ENCODE measurements at places on chromosomes 6 and 20.

- peak; percentile 46 for DNase-seq
These were observed 2.7 kb downstream of the L3MBTL3 start for GRCh38 chr6:130020907-130021629.

- no peak for DNase-seq
These were observed 14.7 kb downstream of the UCKL1 start for GRCh38 chr20:63941282-63942081.

- no peak for DNase-seq
These were observed 34.7 kb downstream of the TMEM242 start for GRCh38 chr6:157288575-157288974.

DNA sequence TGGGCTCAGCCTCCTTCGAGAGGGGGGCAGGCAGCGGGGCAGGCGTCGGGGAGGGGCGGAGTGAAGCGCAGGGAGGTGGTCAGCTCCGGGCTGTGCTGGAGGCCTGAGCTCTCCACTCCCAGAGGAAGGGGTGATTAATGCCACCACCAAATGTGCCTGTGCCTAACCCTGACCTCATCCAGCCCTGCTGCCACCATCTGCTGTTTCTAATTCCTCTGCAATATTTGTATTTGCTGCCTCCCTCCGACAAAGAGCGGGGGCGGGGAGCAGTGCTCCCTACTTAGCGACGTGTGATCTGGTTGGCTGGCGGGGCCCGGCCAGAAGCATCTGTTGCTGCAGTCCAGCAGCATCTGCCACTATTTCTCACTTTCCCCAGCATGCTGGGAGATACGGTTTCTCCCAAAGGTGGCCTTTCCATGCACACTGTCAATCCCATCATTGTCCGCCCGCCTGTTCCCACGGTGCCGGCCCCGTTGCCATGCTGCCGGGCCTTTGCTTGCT is 47.0 kb downstream of the DLL1 start:
- DNase-seq = no peak

GRCh38 chr6:169229615-169230321 is 23.9 kb downstream of the THBS2 start:
- no peak for DNase-seq

GRCh38 chr6:154462425-154462824 is 48.1 kb downstream of the CNKSR3 start:
- DNase-seq = no peak
